ENCODE measurements at places on chromosomes 11 and 22. TPM values are rescaled to one million over a fixed set of nuclear protein-coding genes. Genes with fewer than 3 reads are reported as not detected.

- DNase-seq: no peak
Observed at GRCh38 chr11:125950178-125950490, 4.3 kb downstream of the VSIG10L2 start.

DNA sequence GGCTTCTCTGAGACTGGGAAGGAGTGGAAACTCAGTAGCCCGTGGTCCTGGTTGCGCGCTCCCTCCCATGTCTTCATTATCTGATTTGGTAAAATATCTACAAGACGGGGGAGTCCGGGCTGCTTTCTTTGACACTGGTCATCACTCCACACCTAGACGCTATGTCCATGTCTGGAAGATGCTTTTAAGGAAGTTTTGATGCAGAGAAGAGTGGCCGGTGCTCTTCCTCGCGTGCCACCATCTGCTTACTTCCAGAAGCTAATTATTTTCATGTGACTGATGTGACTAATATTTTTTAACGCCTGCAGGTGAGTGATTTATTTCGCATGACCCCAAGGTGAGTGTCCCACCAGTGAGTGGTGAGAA lies 339 bp upstream of the TRIM21 start:
- no peak for DNase-seq

DNA sequence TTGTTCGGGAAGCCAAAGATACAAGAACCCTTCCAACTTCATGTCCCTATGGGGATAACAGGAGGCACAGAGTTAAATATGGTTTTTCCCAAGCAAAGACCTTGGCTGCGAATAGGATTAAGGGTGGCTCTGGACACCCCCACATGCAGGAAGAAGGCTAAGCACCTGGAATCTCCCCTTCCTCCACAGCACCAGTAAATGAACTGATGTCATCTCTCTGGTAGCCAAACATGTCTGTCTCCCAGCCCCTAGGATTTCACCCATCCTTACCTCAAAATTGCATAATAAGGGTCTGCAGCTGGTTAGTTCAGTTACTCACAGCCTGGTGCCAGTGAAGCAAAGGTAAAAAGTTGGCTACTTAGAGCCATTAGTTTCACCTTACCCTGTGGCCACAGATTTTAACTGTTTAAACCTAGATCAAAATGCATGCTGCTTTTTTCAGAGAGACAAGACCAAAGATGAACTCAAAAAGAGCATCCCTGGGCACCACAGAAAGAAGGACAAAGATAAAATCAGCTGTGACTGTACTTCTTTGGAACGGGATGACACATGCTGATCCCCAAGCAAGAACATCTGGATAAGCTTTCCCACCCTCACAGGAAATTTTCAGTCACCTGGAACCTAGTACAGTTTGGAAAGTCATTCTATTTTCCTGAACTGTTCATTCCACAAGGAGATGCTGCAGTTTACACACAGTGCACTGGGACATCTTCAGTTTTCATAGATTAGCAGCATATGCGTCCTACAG lies 77.2 kb upstream of the AKIP1 start:
- DNase-seq: no peak

DNA sequence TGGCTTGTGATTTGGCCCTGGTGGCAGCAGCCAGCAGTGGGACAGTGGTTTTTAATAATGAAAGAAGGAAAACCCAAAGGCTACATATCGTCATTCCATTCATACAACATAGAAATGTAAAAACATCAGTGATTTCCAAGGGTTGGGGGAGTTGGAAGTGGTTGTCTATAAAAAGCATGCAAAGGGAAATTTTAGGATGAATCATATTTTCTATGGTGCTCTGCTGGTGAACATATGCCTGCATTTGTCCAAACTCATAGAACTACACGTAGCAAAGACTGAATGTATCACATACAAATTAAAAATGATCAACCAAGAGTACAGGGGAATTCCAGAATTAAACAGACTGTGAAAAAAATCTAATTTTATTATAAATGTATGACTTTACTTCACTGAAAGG lies 11.1 kb downstream of the OR5B3 start:
- DNase-seq: no peak

DNA sequence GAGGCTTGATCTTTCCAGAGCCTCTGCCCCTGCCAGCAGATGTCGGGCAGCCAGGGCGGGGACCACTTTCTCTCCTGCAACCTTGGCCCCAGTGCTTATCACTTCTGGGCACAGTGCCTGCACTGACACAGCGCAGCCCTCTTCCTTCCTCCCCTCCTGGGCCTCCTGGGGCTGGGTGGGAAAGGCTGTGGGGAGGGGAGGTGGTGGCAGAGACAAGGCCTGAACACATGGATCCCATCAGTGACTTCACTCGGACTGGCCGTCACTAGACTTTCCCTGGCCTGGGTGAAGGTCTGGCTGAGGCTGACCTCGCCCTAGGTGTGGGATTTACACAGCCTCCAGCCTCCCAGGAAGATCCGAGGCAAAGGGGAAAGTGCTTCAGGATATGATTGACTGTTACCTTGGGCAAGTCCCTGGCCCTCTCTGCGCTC lies 68.1 kb downstream of the LRRC32 start:
- no peak for DNase-seq

GRCh38 chr11:6799402-6799801 lies at the start of gene OR6A2:
Gene OR6A2 (minus strand): TSS chr11:6799689. CDS start chr11:6795708, 3,981 bp downstream.
- no peak for DNase-seq

- no peak for DNase-seq
Observed at GRCh38 chr22:38276166-38276565, 3.4 kb upstream of the TMEM184B start.

- DNase-seq: no peak
Observed at GRCh38 chr11:40302669-40303068, 1156.8 kb downstream of the LRRC4C start.

- DNase-seq: no peak
Observed at GRCh38 chr11:111329306-111330204, 31.2 kb downstream of the POU2AF3 start.

- DNase-seq: no peak
Observed at GRCh38 chr11:127862406-127862805, 725.0 kb downstream of the ETS1 start.

- DNase-seq: no peak
Observed at GRCh38 chr11:117410861-117411710, 83.4 kb downstream of the CEP164 start.

DNA sequence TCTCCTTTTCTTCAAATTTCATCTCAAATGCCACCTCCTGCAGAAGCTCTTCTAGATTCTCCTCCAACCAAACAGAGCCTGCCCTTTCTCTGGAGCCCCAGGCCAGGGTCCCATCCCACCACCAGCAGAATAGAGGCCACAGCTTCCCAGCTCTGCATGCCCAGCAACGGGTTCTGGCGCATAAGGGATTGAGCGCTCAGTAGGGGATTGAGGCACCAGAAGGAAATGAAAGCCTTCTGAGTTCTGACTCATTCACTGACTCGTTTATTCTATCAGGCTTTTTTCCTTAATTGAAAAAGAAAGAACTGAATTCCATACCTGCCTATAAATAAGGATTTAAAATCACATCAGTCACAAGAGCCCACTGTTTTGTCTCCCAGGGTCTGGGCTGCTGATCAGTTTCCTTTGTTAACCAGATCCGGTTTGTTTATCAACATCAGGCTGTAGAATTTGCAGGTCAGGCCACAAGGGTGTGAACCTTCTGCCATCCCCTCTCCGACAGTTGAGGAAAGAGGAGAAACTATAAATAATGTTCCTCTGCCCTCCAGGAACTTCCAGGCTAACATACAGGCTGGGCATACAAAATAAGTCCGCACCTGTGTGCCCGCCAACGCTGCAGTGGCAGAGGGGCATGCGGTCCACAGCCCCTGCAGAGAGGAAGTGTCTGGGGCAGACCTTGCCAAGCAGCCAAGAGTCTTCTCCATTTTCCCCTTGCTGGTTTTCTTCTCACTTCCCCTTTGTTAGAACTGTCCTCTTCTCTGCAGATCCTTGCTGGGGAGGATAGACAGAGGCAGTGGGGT lies 63.5 kb upstream of the PRDM11 start:
- DNase-seq: no peak

DNA sequence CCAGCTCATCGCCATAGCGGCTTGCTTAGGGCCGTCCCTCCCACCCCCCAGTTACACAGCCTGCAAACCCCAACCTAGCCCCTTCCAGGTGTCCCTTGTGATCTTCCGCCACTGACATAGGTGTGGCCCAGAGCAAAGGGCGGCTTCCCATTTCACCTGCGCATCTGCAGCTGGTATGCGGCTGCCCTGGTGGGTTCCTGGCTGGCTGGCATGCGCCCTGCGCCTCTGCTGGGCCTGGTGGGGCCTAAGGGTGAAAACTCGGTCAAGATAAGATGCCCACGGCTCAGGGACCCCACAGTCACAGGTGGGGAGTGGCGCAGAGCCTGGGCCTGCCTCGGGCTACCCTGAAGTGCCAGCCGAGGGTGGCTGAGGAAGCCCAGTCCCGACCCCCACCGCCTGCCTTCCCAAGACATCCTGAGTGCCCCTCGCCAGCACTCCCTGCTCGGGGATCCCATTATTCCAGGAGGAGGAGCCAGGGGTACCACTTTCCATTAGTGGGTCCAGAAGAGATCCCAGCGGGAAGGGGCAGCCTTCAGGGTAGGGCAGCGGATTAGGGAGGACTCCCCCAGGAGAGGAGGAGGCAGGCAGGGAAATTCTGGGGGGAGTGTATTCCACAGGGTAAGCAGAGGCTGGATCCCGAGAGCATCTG lies 36.9 kb upstream of the KCNQ1OT1 start:
- DNase-seq: no peak

- no peak for DNase-seq
Observed at GRCh38 chr22:23458663-23459541, 121.2 kb downstream of the IGLL1 start.

GRCh38 chr11:67410369-67410831 lies 5.1 kb upstream of the CARNS1 start:
- no peak for DNase-seq

- DNase-seq: no peak
Observed at GRCh38 chr11:133900176-133901105, 55.1 kb upstream of the SPATA19 start.

The OR52W1 gene
- not detected for polyA plus RNA-seq

The INS gene
- not detected for polyA plus RNA-seq

The PRG3 gene
- not detected for polyA plus RNA-seq

The TTC36 gene
- 0.91 TPM for polyA plus RNA-seq

The VSIG10L2 gene
- 0.04 TPM for polyA plus RNA-seq

The PRR14L gene
- 23.2 TPM for polyA plus RNA-seq

The NCAM1 gene
- 0.09 TPM for polyA plus RNA-seq

The OR6T1 gene
- polyA plus RNA-seq: not detected

The SCN3B gene
- polyA plus RNA-seq: 0.02 TPM

The UBQLNL gene
- 0.10 TPM for polyA plus RNA-seq

The SPON1 gene
- polyA plus RNA-seq: 0.27 TPM

The KRTAP5-1 gene
- not detected for polyA plus RNA-seq

Measured in GM12878 (cell line).